ENCODE measurements at places on chromosomes 6 and 20.

DNA sequence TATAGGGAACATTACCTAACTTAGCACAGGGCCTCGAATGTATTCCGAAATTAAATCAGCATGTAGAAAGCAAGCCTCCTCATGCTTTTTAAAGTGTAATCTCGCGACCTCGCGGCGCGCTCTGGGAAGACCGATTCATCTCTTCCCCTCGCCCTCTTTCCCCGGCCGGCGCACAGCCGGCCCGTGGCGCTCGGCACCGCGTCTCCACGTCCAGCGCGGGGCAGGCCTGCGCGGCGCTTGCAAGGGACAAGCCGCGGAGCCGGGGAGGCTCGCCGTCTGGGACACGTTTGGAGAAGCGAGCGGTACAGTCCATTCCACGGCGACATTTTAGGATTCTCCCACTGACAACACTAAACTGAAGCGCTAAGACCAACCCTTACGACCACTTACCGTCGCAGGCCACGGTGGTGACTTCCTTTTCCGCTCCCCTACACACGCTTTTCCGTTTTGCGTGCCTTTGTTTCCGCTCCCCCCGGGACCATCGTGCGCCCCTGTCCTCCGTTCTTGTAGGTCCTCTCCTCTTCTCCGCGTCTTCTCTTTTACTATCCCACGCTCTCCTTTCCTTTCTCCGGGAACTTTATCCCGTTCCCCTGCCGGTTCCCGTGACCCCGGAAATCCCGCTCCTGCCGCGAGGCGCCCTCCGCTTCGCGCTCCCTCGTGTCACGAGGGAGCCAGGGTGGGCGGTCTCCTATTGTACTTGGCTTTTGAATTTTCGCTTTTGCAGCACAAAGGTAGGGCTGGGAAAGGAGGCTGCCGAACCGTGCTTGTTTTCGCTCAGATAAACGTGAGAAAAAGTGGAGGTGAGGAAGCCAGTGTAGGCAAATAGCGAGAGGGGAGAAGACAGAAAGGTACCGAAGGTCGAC is at the start of gene ECHDC1:
Gene ECHDC1 (minus strand): TSS at position 664 of the 863 bp plus-strand sequence. CDS start 12,581 bp downstream, outside the sequence.
- no peak for DNase-seq

- no peak for DNase-seq
These were observed 10.7 kb downstream of the TXNDC5 start for GRCh38 chr6:7899889-7900213.

- no peak for DNase-seq
These were observed 66.7 kb upstream of the ARID1B start for GRCh38 chr6:156710479-156710878.

- DNase-seq = no peak
These were observed 237.0 kb downstream of the NFATC2 start for GRCh38 chr20:51305316-51306052.

GRCh38 chr20:42441196-42441863 is 748.4 kb downstream of the PTPRT start:
- no peak for DNase-seq

- no peak for DNase-seq
These were observed 6.7 kb upstream of the MMP9 start for GRCh38 chr20:46002008-46002407.

GRCh38 chr6:32379545-32379944 is 7.8 kb upstream of the TSBP1 start:
- DNase-seq = no peak

DNA sequence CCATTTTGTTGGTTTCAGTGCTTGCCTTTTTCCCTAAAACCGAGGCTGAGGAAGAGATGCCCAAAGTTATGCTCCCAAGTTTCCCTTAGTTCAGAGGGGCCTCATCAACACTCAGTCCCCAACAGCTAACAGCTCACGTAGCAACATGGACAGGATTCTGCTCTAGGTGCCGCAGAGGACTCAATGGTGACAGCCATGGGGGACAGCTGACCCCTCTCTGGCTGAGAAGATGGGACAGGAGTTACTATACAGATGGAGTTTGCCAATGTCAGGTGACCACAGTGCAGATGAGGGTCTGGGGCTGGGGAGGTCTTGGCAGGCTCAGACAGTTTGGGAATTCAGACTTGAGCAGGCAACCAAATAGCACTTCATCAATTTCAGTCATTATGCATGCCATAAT is 67.3 kb downstream of the NPEPL1 start:
- DNase-seq = no peak

GRCh38 chr20:12276011-12276673 is 358.4 kb downstream of the BTBD3 start:
- DNase-seq = no peak
